ENCODE measurements at places on chromosomes 5 and 9.
A peak's percentile ranks its signal among the peaks of the same experiment; 100 is the strongest.

- DNase-seq, result no peak
Measured at GRCh38 chr9:122562134-122562760, 9.3 kb downstream of the OR1N2 start.

DNA sequence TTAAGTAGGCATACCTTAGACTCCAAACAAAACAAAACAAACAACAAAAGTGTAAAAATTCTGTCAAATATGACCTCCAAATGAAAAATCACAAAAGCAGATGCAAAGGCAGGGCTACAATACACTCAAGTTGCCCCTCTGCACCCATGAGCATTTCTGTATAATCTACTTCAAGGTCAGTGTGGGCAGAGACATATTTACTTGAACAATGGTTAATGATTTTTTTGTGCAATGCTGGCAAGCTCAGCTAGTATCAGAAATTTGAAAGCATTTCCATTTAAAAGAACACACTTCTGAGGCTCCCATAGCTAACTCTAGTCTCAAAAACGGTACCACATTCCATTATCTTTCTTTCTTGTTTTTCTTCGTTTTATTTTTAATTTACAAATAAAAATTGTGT lies 57.9 kb downstream of the PLCXD3 start:
- DNase-seq, result no peak

DNA sequence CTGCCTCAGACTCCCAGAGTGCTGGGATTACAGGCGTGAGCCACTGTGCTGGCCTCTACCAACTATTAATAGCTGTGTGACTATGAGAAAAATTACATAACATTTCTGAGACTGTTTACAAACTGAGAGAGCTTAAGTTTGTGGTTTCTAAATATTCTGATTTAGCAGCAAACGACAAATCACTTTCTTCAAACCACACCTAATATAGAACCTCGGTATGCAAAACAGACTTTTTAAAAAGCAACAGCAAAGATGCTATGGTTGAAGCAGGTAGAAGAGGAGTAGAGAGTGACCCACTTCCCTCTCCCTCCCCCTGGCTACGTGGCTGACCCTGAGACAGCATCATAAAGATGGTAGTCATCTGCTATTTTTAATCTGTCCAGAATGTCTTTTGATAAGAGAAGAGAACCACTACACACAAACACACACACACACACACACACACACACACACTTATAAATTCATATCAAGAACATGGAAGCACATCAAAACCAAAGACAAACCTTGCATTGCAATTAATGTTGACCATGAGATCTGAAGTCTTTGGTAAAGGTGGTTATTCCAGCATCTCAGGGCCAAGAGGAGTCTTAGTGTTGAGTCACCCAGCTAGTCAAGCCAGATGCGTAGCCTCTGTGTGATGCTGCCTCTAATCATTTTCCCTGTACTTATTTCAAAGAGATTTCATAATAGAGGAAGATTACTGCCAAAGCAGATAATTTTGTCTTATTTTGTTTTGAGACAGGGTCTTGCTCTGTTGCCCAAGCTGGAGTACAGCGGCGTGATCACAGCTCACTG lies 58.1 kb upstream of the TMEM215 start:
- DNase-seq, result no peak

- DNase-seq, result no peak
Measured at GRCh38 chr9:112581469-112582176, 95.0 kb downstream of the KIAA1958 start.

DNA sequence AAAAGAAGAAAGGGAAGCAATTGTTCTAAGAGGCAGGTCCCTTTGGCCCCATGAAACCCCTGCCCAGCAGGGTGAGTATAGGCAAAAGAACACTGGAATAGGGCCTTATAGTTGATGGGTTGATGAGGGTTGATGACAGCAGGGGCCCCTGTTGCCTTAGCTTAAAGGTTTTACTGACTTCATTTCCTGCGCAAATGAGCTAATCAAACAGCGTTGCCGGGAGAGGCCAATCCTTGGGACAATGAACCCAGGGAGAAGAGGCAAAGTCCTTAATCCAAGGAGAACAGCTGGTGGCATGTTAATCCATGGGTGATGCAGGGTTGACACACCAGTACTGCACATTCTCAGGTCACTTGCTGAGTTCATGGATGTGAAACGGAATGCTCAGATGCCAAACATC lies 22.0 kb upstream of the EPB41L4B start:
- no peak for DNase-seq

DNA sequence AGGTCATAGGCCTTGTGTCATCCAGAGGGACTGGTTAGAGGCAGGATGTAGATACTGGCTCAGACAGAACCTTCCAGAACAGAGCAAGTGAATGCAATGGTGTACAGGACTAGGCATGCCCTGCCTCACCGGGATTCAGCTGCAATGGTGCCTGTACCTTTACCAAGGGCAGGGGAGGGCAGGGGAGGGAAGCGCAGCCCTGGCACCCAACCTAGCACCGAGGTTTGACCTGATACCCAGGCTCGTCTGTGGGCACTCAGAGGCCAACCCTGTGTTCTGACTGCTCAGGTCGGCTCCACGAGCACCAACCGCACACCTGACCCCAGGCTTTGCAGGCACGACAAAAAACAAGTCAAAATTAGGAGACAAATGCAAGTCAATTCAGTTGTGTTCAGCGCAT lies 47.3 kb upstream of the GFPT2 start:
- no peak for DNase-seq

DNA sequence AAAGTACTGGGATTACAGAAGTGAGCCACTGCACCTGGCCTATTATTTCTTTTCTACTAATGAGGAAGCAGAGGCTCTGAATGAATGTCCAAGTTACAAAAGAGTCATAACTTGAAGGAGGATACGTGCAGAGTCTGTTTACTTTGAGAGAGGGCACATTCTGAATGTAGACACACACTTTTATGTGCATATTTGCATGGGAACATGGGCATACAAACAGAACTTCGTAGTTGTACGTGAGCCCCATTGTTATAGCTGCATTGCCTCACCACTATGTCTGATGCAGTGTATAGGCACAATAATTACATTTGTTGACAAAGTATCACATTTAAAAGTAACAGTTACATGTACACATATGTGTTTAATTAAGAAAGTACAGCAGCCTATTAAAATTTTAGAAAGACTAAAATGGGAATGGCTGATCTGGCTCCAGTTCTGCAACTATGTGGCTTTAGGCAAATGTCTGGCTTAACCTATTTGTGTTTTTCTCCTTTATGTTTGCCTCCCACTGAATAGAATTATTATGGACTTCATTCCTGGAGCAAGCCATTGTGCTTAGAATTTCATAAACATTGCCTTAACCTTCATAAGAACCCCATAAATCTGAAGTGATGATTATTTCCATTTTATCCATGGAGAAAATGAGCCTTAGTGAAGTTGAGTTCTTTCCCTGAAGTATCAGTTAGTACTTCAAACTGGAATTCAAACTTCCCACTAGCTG lies 3.0 kb upstream of the DPYSL3 start:
- no peak for DNase-seq

- DNase-seq, result no peak
Measured at GRCh38 chr5:73380710-73381589, 67.6 kb downstream of the FOXD1 start.

DNA sequence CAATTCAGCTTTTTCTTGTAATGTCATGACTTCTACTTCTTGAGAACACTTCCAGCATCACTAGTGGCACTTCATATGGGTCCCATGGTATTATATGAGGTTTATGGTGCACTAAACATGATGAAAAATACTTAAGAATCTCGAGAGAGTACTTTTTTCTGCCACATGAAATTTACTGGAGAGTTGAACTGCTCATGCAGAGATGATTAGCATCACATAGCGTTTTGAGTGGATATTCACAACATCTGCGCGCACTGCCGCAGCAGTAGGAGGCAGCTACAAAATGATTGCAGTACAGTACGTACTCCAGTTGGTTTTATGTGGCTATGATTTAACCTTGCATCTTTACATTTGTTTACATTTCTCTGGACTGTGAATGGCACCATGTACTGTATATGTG lies 14.7 kb downstream of the RAD1 start:
- no peak for DNase-seq

- peak; percentile 64 for DNase-seq
Measured at GRCh38 chr9:119365291-119366027, 3.8 kb downstream of the BRINP1 start.

GRCh38 chr5:141862936-141863543 lies 15.2 kb downstream of the PCDH1 start:
- DNase-seq, result no peak

GRCh38 chr9:114300153-114300845 lies 22.6 kb upstream of the ORM1 start:
- DNase-seq, result no peak

- peak; percentile 89 for DNase-seq
Measured at GRCh38 chr5:53019320-53019719, 30.2 kb downstream of the ITGA2 start.

GRCh38 chr9:94806307-94806893 lies 79.9 kb downstream of the AOPEP start:
- peak; percentile 76 for DNase-seq

GRCh38 chr5:153880106-153880505 lies 158.6 kb downstream of the FAM114A2 start:
- no peak for DNase-seq

DNA sequence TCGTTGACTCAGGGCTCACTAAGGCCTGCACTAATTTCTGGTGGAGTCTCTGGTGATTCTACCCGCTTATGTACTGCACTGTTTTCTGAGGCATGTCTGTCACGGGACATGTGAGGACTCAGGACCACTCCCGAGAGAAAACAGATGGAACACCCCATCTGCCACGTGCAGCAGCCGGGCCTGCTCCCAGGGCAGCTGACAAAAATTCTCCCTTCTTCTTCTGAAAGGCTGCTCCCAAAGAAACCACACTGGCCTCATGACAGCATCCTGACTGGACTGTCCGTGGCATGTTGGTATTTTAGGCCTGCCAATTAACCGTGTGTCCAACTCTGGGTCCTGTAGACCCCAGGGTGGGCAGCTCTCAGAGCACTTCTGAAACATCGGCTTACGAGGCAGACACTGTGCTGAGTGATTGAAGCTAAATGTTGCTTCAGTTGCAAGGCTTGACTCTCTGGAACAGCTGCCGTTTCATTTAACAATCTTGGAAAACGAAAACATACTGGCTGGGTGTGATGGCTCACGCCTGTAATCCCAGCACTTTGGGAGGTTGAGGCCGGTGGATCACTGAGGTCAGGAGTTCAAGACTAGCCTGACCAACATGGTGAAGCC lies 39.0 kb downstream of the FAM240B start:
- no peak for DNase-seq

GRCh38 chr9:79574136-79574535 lies 2.4 kb downstream of the TLE4 start:
- no peak for DNase-seq

DNA sequence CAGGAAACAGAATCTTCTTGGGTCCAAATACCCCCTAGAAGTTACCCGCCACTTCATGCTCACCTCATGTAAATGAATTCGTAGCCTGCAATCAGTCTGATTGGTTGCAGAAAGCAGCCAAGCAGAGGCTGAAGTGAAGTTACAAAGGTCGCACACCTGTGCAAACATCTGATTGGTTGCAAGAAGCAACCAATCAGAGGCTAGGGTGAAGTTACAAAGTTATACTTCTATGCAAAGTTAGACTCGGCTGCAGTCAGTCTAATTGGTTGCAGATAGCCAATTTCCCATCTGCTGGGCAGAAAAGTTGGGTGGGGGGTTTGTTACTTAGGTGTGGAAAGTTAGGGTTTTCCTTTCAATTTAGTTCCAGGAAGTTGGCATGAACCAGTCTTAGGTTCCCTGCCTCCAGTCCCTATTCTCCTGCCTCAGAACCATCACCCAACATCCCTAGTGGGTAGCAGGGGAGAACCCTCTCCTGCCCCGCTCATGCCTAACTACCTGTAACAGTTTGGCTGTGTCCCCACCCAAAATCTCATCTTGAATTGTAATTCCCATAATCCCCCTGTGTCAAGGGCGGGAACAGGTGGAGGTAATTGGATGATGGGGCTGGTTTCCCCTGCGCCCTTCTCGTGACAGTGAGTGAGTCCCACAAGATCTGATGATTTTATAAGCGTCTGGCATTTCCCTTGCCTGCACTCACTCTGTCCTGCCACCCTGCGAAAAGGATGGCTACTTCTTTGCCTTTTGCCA lies 1.2 kb upstream of the RUSC2 start:
- DNase-seq, result no peak

DNA sequence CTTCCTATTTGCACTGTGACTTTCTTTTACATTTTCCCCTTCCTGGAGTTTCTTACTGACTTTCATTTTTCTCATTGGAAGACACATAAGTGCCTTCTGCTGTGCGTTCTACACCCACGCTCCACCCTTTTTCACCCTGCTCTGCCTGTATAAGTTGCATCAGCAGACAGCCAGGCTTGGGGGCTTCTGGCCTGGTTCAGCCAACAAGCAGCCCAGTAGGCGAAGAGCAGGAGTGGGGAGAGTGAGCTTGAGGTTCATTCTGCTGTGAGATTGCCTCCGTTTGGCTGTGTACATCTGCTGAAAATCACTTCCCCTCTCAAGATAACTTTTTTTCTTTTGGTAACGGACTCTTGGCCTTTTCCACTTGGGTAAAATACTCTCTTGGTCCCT lies 38.4 kb downstream of the RASGRF2 start:
- no peak for DNase-seq

DNA sequence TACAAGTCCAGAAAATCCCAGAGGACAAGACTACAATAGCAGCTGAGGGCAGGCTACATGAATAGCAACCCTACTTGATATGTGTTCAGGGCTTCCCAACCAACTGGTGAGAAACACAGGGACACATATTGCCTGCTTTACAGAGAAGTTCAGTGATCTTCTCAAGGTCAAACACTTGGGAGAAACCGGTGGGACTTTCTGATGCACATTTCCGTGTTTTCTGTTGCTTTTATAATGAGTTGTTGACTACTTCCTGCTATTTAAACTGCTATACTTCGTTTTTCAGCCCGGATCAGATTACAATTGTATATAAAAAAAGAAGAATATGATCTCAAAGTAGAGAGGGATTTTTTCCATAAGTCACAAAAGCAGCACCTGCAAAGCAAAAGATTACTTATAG lies 175.1 kb downstream of the SNX18 start:
- DNase-seq, result no peak

GRCh38 chr9:127885508-127886281 lies 8.2 kb upstream of the AK1 start:
- no peak for DNase-seq

GRCh38 chr5:155148694-155149093 lies 135.1 kb downstream of the KIF4B start:
- no peak for DNase-seq

- no peak for DNase-seq
Measured at GRCh38 chr9:96073531-96074480, 198.3 kb downstream of the ERCC6L2 start.

- DNase-seq, result no peak
Measured at GRCh38 chr9:15176836-15177235, 130.2 kb downstream of the TTC39B start.

DNA sequence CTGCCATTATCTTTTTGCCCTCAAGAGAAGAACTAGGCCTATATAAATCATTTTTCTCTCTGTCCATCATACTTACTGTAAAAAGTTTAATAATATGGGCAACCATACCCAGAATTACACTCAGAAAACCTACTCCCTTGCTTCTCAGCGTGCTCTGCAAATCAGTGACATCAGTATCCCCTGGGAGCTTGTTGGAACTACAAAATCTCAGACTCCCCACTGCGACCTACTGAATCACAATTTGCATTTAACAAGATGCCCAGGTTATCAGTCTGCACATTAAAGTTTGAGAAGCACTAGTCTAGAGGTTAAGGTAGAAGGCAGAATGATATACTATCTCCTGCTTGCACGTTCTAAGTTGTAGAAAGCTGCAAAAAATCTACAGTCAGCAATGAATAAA lies 127.2 kb downstream of the MLLT3 start:
- DNase-seq, result no peak
